ENCODE measurements at places on chromosomes 13 and 19.

GRCh38 chr13:27481766-27482165 is 31.4 kb upstream of the MTIF3 start:
- DNase-seq = no peak

DNA sequence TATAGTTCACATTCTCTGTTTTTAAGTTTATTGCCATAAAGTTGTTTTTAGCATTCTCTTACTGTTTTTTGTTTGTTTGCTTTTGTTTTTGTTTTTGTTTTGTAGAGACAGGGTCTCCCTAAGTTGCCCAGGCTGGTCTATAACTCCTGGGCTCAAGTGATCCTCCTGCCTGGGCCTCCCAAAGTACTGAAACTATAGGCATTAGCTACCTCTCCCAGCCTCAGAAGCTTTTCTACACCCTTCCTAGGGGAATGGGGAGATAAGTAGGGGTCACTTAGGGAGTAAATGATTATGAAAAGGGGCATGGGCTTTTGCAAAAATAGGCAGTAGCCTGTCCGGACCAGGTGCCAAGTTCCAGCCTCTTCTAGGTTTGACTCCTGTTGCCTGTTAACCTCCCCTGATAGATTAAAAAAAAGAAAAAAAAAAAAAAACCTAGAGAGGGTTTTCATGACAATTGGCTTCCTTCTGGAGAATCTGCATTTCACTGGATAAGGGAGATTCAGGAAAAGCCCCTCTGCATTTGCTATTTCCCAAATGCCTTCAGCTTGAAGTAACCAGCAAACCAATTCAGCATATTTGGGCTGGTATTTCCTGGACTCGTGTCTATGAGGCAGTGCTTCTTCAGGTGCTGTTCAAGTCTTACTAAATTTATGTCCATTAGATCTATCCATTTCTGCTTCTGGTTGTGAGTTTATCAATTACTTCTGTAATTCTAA is 216.8 kb downstream of the TM9SF2 start:
- DNase-seq = no peak

DNA sequence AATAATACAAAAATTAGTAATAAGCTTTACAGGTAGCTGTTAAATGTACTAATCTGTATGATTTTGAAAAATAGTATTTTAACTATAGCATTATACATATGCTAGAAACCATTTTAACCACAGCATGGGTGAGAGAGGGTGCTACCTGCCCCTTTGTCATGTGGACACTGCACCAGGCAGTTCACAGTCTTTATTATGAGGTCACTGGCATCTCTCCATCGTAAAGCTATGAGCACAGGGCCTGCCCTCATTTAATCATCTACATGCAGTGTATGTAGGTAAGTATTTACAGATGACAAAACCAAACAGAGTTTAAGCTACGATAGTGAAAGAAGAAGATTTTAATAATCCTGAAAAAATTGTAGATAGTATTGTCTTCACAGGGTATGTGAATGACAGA is 21.7 kb downstream of the EDNRB start:
- DNase-seq = no peak

DNA sequence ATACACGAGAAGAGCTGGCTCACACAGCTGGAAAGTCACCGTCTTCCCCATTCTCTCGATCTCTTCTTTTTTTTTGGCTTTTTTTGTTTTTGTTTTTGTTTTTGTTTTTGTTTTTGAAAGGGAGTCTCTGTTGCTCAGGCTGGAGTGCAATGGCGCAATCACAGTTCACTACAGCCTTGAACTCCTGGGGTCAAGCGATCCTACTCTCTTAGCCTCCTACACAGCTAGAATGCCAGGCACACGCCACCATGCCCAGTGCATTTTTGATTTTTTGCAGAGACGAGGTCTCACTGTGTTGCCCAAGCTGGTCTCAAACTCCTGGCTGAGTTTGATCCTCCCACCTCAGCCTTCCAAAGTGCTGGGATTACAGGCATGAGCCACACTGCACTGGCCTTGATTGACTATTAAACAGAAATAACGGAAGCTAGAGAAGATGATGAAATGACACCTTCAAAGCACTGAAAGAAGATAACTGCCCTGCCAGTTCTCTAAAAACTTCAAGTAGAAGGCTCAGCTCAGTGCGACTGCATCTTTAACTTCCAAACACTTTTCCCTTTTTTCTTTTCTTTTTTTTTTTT is 4.0 kb downstream of the FXYD3 start:
- DNase-seq = no peak

GRCh38 chr19:48458016-48458415 is 2.6 kb downstream of the KCNJ14 start:
- DNase-seq = no peak

DNA sequence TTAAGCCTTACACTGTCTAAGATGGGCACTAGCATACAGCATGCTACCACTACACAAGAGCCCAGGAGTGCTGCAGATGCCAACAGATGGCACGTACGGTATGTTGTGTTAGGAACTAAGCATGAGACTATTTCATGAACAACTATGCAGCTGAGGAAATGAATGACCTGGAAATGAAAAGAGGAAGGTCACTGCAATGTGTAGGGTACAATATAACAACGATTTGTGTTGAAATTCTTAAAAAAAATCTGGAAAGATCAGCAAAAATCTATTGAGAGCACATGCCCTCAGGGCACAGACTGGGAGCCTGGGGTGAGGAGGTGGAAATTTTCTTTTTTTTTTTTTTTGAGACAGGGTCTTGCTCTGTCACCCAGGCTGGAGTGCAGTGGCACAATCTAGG is 14.4 kb downstream of the HAUS8 start:
- no peak for DNase-seq

GRCh38 chr19:10826231-10826630 is 9.8 kb downstream of the TMED1 start:
- no peak for DNase-seq

GRCh38 chr13:99220199-99220935 is 19.7 kb downstream of the UBAC2 start:
- no peak for DNase-seq

DNA sequence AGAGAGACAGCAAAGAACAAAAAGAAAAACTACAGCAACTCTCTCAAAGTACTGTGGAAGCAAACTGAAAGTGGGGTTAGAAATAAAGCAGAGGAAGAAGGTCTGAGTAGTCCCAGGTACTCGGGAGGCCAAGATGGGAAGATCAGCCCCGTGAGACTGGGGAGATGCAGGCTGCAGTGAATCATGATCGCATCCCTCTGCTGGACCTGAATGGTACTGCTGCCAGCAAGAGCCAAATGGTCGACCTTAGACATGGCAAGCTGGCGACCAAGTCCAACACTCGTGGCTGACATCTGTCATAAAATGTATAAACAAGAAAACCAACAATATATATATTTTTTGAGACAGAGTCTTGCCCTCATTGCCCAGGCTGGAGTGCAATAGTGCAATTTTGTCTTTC is 33.7 kb upstream of the ZNF724 start:
- peak; percentile 47 for DNase-seq

DNA sequence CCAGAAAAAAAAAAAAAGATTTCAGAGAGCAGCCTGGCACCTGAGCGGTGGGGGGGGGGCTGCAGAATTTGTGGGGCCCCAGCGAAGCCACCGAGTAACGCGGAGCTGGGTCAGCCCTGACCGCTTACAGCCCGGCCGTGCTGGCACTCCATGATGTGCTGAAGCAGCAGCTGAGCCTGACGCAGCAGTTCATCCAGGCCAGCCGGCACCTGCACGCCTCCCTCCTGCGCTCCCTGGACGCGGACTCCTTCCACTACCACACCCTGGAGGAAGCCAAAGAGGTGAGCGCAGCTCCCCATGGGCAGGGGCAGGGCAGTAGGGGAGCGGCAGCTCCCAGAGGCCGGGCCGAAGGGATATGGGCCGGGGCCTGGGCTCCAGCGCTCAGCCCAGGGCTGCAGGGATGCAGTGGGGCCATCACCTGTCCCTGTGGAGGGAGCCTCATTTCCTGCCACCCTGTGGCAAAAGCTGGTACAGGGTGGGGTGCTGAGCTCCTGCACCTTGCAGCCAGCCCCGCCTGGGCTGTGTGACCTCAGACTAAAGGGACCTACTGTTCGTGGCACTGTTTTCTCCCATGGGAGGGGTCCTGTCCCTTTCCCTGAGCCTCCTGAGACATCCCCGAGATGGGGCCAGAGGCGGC is 18.3 kb downstream of the C19orf44 start:
- no peak for DNase-seq

DNA sequence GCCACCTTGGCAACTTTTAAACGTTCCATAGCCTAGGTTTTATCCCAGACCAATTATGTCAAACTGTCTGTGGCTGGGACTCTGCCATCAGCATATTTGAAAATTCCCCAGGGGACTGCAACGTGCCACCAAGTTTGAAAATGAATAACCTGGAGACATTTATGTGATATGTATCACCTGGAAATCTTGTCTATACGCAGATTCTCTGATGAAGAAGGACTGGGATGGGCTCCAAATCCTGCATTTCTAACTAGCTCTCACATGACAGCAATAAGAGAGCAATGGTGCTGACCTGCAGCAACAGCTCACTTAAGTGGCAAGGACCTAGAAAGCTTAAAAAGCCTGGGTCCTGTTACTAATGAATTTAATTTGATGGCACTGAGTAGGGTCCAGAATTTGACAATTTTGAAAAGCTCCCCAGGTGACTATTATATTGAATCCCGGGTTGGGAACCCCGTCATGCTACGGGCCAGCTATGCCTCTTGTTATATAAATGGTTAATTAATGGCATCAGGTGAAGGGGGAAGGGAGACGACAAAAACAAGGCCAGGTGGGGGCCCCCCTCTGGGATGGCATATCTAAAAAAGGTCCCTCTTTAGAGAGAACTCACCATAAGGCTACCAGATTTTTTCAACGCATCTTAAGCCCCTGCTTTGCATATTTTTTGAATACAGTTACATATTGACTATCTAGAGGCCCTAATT is 213.7 kb downstream of the ZIC5 start:
- no peak for DNase-seq

GRCh38 chr19:46383171-46383815 is 30.1 kb downstream of the CCDC8 start:
- DNase-seq = no peak

- no peak for DNase-seq
These were observed 118.9 kb downstream of the LIG4 start for GRCh38 chr13:108096301-108096915.

GRCh38 chr19:39671739-39672363 is 16.1 kb downstream of the LGALS16 start:
- DNase-seq = no peak

- DNase-seq = no peak
These were observed at the start of gene FFAR1 for GRCh38 chr19:35347171-35347929. Gene FFAR1 (plus strand): TSS chr19:35347902. CDS start chr19:35351552, 3,650 bp downstream.

DNA sequence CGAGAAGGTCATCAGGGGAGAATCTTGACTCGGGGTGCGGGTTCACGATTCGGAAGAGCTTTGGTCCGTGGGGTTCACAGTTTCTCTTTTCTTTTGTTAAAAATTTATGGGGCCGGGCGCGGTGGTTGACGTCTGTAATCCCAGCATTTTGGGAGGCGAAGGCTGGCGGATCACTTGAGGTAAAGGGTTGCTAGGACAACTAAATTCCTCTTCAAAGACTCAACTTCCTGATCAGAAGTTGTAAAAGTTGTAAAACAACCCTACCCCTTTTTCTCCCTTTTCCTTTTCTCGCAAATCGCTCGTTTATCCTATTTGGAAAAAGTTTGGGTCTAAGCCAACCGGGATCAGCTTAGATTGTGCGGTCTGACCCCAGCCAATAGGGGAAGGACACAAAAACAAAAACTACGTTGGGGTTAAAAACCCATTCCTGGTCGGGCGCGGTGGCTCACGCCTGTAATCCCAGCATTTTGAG is 673 bp downstream of the ZNF486 start:
- no peak for DNase-seq

DNA sequence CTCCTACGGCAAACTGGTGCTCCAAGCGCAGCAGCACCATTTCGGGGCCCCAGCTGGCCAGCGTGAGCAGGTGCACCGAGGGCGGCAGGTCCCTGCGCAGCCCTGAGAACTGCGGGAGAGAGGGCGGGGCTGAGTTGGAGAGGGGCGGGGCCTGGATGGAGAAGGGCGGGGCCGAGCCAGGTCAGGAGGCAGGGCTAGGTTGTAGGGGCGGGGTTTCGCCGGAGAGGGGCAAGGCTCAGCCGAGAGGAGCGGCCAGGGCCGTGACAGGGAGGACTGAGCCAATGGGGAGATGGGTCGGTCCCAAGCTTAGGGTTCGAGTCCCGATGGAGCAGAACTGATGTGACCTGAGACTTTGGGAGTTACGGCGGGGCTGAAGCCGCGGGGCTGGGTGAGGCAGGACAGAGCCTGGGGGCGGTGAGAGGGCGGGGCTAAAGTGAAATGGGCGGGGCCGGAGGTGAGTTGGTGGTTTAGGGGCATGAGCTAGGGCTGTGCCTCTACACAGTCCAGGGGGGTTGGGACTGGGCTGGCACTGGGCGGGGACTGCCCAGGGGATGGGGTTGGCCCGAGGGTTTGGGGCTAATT is 19.0 kb downstream of the MAN2B1 start:
- no peak for DNase-seq

DNA sequence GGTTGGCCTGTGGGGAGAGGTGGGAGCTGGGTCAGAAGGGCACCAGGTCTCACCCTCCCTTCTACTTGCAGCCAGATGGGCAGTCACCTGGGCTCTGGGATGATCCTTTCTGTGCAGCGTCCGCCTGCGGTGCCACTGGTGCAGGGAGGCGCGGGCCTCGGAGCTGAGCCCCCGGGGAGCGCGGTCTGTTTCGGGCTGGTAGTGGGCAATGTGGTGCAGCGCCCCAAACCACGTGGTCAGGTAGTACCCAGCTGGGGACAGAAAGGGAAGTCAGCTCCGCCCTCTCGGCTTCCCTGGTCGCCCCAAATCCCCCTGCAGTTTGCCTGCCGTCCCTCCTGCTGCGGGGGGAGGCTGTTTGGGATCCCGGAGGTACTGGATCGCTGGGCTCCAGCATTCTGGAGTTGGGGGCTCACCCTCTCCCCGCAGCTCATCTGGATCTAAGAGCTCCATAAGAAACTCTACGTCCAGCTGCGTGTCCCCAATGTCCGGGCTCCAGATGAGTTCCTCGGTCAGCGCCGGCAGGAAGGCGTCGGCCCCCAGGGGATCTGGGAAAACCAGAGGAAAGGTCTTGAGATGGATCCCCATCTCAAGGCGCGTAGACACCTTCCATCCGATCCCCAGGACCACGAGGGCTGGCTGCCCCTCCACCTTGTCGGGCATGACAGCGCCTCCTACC is 8.8 kb downstream of the RINL start:
- DNase-seq = no peak

DNA sequence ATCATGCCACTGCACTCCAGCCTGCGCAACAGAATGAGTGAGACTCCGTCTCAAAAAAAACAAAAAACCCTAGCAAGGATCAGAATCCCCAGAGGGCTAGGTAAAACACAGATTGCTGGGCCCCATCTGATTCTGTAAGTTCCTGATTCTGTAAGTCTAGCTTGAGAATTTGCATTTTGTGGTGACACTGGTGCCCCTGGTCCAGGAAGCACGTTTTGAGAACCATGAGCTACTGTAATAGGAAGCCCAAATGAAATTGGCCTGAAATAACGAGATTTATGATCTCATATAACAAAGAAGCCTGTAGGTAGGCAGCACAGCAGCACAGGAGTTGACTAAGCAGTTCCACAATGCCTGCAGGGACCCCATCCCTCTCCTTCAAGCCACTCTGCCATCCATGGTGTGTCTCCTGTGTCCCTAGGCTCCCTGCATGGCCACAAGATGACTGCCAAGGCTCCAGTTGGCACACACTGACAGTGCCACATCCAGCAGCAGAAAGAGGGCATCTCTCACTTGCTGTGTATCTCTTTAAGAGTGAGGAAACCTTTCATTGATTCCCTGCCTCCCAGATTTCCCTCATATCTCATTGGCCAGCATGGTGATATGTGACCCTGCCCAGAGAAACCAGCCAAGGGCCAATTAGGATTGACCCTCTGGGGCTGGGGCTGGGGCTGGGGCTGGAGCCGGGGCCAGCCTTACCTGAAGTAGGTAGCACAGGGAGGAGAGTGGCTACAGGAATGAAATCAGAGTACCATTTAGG is 21.7 kb downstream of the SIPA1L3 start:
- no peak for DNase-seq

GRCh38 chr13:29109987-29110386 is 289.8 kb downstream of the MTUS2 start:
- no peak for DNase-seq
